ENCODE measurements at places on chromosomes 6 and 20.

DNA sequence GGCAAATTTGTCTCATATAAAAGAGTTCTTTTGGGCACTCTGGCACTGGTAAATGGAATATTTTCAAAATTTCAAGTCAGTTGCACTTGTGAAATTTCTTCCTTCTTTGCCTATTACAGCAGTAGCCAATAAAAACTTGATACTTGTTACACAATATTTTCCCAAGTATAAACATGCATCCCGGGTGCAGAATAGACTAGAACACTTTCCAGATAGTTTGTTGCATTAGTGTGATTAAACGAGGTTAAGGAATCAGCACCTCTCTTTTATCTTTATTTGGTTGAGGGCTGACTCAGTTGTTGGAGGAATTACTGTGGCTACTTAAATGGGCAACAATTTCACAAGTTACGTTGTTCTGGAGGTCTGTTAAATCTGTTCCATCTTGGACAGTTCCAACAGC lies 467.5 kb downstream of the CDKAL1 start:
- DNase-seq: no peak

DNA sequence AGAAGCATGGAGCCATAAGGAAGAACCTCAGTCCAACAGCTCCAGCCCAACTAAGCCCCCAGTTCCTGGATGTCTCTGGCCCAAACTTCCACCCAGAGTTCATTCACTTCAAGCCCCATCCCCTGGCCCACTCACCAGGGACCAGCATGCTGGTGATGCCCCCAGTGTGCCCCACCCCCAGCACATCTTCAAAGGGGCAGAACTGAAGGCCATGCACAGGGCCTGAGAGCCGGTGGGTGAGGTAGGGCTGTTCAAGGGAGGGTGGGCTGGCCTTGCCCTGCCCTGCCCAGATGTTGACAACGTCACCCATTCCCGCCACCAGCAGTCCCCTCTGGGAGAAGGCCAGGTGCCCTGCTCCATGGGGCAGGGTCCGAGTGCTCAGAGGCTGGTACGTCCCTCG lies 3.6 kb downstream of the B3GALT4 start:
- no peak for DNase-seq

- DNase-seq: no peak
These were observed 6.7 kb upstream of the SYNJ2 start for GRCh38 chr6:157974967-157975366.

DNA sequence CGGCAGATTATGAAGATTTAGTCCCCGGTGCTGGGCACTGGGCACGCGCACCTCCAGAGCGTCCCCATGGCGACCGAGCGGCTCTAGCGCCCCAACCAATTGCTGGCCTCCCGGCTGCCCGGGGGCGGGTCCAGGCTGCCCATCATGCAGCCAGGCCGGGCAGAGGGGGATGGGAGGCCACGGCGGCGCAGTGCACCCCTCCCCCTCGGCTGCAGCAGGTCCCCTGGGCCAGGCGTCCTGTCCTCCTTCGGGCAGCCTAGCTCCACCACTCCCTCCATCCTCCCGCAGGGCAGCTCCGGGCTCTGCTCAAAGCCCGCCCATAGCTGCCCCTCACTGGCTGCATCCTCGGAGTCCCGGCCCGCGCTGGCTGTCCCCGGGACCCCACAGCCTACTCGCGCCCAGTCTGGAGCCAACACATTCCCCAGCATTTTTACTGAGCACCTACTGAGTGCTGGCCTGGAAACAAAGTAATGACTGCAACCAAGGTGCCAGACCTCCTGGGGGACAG lies 99.4 kb downstream of the ASXL1 start:
- no peak for DNase-seq

DNA sequence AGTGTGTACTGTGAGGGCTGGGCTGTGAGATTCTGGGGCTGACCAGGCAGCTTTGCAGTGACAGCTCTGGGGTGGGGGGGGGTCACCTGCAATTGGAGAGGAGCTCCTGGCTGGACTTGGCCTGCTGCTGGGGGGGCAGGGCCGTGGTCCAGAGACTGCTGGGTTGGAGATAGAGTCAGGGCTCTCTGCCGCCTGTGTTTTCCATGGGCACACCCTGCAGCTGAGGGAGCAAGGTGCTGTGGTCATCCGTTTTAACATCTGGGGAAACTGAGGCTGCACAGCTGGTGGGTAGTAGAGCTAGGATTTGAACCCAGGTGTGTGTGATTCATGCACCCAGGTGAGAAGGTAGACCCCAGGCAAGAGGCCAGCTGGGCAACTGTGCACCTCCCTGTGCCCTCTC lies 7.3 kb downstream of the DLGAP4 start:
- DNase-seq: no peak

DNA sequence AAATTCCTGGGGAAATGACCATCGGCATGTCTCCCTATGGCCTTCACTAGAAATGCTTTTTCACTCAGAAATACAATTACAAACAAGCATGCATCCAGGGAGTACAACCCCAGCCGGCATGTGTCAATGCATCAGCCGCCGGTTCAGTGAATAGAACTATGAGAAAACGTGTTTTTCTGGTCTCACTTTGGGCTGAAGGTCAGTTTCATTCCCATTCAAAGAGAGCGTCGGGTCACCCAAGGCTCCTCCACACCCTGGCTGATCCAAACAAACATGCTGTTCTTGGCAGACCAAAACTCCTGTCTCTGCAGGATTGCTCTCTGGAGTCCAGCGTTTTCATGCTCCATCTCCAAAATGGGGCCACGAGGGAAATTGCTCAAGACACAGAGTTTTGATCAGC lies 35.5 kb upstream of the NXT1 start:
- no peak for DNase-seq

- DNase-seq: no peak
These were observed 5.1 kb downstream of the PRND start for GRCh38 chr20:4726710-4727397.

DNA sequence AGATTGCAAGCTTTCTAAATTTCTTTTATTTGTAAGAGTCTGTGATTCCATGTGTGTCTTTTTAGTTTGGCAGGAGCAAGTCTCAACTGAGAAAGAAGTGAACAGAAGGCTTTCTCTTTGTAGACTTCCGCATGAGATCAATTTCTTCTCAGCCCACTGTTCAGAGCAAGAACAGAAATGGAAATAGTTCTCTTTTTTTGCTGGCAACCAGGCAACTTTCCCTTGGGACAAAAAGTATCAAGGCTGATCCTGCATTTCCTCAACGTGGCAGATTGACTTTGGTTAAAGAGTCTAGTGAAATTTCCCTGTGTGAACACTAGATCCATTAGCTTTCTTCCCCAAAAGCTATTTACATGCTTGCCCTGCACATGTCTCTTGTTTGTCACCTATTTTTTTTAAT lies 46.8 kb upstream of the JAG1 start:
- no peak for DNase-seq

DNA sequence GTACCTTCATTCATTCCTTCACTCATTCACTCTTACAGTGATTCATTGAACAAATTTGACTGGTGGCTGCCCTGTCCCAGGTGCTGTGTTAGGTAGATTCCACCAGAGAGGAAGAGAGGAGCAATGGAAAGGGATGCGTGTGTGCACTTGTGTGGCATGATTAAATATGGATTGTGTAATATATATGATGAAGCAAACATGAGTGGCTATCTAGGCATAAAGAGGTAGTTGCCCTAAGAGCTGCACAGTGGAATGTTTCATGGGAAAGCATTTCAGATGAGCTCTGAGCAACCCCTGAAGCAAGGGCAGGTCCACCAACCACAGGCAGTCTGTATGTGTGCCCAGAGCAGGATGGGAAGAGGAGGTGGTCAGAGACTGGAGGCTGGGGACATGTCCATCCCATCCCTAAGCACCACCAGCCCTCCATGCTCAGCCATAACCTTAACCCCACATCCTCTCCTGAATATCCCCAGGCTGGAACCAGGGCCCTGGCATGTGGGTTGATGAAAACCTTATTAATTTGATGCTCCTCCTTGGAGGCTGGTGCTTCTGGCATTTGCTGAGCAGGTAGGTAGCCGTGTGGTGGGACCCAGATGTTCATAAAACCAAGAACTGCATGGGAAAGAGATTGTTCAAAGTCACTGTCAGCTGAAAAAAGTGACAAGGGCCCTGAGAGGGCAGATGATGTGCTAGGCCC lies 226.2 kb downstream of the SYNDIG1 start:
- no peak for DNase-seq

DNA sequence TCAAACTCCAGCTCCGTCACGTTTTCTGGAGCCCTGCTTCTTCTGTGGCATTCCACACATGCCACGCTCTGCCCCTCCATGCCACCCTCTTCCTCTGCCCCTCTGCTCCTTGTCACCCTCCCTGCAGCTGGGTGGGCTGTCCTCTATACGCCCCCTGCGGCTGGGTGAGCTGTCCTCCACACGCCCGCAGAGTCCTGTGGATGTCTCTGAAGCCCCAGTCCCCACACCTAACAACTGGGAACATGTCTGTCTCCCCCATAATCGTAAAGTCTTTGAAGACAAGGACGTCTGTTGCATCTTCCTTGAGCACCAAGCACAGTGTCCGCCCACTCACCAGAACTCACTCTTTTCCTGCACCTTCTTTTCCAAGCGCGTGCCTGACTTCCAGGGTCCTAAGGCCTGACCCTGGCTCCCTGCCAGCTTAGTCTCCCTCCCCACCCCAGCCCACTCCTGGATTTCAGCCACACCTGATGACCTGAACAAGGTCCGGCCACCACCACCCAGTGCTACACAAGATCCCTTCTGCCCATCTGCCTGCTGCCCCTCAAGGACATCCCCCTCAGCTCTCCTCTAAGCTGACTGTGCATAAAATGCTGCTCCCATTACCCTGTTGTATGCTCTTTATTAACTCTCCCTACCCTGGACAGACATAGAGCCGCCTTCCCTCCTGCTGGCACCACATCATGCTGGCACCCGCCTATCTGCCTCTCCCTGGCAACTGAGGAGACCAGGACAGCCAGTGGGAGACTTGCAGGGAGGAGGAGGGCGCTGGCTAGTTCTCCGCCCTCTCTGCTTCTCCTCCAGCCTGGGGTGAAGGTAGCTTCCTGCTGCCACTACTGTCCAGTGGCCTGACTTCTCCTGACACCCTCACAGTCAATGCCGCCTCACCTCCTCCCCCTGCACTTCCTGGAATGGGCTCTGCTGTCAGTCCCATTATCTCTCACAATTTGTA lies 10.7 kb upstream of the PRR18 start:
- DNase-seq: no peak

DNA sequence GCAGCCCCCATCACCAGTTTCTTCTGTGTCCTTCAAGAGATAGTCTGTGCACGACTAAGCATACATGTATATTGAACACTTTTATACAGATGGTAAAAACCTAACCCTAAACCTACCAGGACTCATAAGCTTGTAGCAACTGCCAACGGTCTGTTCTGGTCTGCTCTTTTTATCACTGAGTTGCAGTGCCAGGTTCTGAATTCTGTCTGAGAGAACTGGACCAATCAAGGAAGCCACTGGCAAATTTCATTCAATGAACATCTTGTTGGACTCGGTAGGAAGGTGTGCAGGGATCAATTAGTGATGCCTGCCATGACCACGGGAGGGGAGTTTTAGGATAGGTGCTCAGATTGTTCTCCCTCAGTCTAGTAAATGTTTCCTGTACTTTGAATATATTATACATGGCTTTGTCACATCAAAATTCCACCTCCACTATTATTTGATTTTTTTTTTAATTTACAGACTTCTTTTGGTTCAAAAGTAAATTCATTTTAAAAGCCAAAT lies 146.8 kb downstream of the EYA2 start:
- DNase-seq: no peak

DNA sequence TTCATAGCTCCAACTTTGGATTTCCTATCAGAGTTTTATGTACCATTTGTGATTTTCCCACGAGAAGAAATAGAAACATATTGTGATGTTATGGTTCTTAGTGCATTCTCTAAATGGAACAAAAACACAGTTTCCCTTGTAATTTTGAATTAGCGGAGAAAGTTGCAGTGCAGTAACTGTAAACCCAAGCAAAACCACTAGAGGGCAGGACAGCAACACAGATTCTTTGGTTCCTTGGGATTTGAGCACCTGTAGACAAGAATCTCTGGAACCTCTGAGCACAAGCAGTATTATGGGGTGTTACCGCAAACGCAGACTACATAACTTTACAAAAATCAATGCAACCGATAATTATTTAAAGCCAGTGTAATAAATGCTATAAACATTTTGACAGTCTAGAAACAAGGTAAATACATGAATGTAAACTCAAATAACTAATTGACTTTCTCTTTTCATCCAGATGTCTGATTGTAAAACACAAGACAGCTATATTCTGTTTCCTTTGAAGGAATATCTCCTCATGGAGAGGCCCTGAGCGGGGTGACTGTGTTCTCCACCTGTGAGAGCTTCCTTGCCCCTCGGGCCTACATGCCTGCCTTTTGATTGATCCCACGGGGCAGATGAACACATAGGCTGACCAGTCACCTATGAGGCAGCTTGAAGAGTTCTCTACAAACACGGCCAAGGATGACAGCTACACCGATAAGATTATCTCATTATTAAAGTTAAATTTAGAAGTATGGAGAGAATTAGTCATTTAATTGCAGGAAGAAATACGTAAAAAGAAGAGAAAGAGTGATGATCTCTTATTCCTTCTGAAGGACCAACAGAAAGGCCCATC lies 67.5 kb upstream of the COL21A1 start:
- no peak for DNase-seq

- no peak for DNase-seq
These were observed 368.9 kb downstream of the PKHD1 start for GRCh38 chr6:51718533-51718932.

DNA sequence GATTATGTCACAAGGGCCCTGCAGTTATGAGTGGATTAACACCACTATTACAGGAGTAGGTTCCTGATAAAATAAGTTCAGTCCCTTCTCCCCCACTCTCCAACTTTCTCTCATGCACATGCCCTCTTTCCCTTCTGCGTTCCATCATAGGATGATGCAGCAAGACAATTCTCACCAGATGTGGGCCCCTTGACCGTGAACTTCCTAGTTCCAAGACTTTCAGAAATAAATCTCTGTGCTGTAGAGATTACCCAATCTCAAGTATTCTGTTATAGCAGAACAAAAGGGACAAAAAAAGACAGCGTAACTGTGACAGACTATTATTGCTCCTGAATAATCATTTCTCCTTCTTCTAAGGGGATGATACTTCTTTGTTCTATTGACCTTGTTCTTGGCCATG lies 33.8 kb upstream of the TMEM244 start:
- no peak for DNase-seq

DNA sequence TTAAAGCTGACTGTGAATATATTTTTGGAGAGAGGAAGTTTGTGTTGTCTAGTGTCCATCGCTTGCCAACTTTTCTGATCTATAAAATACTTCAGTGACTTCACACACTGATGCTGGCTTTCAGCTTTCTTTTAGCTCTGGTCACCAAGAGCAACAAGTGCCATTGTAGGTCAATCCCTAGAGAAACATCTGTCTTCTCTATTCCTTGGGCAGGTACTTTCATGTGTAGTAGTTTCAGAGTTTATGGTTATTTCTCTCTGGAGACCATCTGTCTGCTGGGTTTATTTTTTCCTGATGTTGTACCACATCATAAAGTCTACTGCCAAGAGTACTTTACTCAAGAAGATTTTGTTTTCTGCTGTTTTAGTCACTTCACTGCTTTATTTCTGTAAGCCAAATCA lies 249.9 kb downstream of the KHDC1L start:
- no peak for DNase-seq

- no peak for DNase-seq
These were observed 21.3 kb upstream of the RREB1 start for GRCh38 chr6:7086488-7086887.

All from stimulated activated CD8-positive, alpha-beta memory T cell treated with anti-CD3 and anti-CD28 coated beads, Interleukin-4, amount 100 ng/mL, for 1 hour (primary cell).